ENCODE measurements at places on chromosomes 6 and 20.
A peak's percentile ranks its signal among the peaks of the same experiment; 100 is the strongest.

GRCh38 chr6:99495466-99495865 lies 19.8 kb downstream of the USP45 start:
- DNase-seq: no peak

- DNase-seq: no peak
Measured at GRCh38 chr20:62331347-62331746, 28.6 kb downstream of the ADRM1 start.

DNA sequence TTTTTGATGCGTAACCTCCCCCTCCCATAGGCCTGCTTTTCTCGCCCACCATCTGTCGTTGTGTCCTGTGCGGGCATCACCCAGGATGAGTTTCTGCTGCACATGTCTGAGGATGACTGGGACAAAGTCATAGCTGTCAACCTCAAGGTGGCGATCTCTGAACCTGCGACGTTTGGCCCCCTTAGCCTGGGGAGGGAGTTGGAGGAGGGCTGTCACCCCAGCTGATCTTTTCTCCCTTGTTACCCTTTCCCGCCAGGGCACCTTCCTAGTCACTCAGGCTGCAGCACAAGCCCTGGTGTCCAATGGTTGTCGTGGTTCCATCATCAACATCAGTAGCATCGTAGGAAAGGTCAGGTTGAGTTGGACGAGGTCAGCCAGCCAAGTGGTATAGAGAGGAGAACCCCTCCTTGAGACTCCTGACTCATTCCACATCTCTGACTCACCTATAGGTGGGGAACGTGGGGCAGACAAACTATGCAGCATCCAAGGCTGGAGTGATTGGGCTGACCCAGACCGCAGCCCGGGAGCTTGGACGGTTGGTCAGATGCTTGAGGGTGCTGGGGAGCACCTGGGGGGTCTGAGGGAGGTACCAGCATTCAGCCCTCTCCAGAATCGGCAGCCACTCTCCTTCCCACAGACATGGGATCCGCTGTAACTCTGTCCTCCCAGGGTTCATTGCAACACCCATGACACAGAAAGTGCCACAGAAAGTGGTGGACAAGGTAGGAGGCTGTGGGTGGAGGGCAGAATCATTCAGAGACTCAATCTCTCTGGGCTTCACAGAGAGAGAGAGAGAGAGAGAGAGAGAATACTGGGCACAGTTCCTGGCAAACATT lies 954 bp downstream of the HSD17B8 start:
- DNase-seq: peak; percentile 42

DNA sequence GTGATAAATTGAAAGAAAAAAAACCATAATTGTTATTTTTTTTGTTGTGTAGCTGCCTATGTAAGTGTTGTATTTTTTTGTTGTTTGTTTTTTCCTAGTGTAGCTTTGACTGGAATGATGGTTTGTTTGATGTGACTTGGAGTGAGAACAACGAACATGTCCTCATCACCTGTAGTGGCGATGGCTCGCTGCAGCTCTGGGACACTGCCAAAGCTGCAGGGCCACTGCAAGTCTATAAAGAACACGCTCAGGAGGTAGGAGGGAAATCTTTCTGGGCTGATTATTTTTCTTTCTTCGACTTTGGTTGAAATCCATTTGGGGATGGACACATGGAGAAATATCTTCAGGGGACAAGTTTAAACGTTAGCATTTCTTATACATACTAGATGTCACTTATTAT lies 3.8 kb downstream of the PEX7 start:
- DNase-seq: no peak

DNA sequence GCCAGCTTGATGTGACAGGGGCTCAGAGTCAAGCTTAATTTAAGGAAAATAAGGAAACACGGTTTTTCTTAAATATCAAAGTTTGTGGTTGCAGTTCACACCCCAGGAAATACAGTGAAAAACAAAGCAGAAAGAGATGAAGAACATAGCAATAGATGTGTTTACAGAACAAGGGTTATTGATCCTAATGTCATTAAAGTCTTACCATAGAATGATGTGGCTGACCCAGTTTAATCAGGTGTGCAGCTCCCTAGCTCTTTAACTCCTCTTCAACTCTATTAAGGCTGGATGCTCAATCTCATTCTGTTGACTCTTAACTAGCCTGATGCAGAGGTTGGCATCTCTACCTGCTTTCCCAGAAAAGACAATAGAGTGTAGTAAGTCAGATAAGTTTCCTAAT lies 7.5 kb upstream of the GTF3C6 start:
- DNase-seq: no peak

DNA sequence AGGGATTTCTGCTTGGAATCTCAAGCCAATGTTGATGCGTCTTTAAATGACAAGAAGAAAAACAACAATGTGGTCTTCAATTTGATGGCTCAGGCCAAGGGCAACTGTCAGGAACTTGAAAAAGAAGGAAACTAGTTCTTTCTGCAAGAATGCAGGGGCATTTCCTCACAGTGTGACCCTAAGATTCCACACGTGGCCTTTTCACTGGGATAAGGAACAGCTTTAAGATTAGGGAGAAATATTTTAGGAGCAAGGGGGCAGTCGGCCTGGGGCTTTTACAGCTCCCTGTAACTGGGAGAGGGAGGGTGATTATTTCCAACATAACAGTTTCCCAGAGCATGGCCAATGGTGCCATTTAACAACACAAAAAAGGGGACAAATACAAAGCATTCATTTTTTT lies 39.4 kb upstream of the MRPS10 start:
- DNase-seq: no peak

DNA sequence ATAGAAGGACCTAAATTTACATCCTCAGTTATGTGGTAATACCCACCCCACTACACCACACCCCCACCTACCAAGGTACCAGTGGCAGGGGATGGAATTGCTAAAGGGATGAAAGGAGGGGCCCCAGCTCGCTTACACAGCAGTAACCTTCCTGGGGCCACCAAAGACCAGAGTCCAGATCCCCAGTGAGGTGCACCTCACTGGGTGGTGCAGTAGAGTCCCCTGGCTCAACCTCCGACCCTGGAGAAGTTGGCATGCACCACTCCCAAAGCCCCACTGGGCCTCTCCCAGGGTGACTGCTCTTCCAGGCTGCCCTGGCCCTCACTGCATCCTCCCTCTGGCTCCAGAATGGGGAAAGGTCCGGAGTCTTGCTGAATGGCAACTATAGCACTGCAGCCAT lies 816 bp downstream of the UNC5CL start:
- DNase-seq: no peak

DNA sequence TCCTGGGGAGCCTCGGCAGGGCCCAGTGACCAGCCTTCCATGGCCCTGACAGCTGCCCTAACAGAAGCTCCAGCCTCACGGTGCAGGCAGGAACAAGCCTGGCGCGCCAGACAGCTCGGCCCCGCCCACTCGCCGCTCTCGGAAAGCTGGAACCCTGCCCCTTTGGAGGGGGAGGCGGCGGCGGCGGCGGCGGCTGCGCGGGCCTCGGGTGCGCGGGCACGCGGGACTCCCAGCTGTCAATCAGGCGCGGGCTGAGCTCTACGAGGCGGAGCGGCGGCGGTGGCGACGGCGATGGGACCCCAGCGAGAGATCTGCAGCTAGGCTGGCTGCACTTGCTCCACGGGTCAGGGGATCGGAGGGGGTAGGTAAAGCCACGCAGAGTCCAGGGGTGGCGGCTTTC lies at the start of gene NRSN1:
Gene NRSN1 (plus strand): TSS at position 236 of the 400 bp plus-strand sequence. CDS start 8,113 bp downstream, outside the sequence.
- peak; percentile 92 for DNase-seq

- DNase-seq: no peak
Measured at GRCh38 chr6:128471907-128472306, 48.5 kb downstream of the PTPRK start.

DNA sequence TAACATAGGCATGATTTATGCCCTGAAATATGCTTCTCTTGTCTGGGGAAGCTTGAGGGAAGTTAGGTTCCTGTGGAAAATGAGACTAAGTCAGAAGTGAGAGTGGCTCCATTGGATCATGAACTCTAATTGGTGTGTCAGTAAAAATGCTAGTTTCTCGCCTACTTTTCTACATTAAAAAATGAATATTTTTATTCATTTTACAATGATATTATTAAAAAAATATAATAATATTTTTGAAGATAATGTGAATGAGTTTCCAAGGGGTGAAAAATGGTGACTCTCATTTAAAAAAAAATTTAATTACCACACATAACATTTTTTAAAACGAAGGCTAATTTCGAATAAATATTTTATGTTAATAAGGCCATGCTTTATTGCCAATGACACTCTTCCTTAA lies 84.2 kb downstream of the HIVEP1 start:
- DNase-seq: no peak

GRCh38 chr20:3224681-3225421 lies 14.1 kb downstream of the SLC4A11 start:
- DNase-seq: no peak

DNA sequence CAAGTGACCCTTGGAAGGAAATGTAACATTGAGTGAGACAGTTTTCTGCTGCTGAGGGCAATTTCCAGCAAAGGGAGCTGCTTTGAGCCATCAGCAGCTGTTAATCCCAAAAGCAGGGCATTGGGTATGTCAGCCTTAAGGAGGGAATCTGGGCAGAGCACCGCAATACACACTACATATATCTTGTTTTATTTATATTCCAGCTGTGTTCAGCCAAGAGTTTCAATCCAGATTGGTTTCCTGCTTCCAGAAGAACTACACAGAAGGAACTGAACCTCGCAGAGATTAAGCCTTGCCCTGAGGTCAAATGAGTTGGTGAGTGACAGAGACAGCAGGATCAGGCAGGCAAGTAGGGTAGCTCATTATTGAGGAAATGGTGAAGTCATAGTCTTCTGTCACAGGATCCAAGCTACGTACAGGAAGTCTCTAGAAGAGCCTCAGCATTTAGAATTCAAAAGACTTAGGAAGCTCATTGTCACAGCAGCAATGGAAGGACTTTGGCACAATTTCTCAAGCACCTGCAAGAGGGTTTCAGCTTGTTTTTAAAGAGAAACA lies 109.9 kb upstream of the HEY2 start:
- no peak for DNase-seq

DNA sequence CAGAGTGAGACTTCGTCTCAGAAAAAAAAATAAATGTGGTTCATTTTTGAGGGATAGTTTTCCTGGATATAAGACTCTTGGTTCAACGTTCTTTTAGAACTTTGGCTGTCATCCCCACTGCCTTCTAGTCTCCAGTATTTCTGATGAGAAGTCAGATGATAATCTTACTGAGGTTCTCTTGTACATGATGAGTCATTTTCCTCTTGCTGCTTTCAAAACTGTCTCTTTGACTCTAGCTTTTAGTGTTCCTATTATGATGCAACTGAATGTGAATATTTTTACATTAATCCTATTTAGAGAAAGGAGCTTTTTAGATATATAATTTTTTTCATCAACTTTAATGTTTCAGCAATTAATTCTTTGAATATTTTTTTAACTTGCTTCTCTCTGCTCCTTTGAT lies 46.0 kb upstream of the OR14J1 start:
- DNase-seq: no peak

DNA sequence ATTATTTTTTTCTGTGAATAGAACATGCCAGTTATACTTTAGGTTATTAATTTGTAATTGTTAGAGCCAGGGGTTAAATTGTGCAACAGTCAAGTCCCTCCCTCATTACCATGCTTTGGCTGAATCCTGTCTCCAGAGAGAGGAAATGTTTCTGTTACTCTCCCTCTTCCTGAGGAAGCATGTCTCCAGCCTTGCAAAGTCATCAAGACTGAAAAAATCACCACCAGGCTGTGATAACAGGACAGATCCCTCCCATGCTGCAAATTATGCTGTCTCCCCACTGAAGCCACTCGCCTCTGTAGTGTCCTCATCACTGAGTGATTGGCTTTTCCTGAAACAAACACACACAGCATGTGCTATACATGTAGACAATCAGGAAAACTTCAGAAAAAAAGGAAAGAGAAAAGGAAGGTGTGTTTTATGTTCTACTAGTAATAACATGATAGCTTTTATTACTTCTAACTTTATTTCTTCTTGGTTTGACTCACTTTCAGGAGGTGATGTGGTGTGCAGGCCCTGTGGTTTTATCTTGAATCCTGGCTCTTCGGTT lies 290.0 kb upstream of the JAG1 start:
- DNase-seq: no peak

DNA sequence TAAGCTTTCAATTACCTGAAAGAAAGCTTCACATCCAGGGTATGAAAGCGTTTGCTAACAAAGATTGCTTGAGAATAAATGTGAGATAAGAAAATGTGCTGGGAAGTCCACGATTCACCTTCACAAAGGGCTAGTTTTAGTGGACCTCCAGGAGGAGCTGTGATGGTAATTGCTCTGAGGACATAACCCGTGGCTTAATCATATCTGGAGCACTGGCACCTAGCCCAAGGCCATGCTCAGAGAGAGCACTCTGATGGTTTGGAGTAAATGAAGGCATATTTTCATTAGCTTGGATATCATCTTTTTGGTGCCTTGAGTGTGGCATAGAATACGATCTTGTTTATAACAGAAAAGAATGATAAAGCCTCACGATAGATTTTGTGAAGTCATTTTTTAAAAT lies 46.9 kb upstream of the BACH2 start:
- DNase-seq: peak; percentile 20

GRCh38 chr20:3753098-3753497 lies 14.5 kb downstream of the ADISSP start:
- peak; percentile 82 for DNase-seq

DNA sequence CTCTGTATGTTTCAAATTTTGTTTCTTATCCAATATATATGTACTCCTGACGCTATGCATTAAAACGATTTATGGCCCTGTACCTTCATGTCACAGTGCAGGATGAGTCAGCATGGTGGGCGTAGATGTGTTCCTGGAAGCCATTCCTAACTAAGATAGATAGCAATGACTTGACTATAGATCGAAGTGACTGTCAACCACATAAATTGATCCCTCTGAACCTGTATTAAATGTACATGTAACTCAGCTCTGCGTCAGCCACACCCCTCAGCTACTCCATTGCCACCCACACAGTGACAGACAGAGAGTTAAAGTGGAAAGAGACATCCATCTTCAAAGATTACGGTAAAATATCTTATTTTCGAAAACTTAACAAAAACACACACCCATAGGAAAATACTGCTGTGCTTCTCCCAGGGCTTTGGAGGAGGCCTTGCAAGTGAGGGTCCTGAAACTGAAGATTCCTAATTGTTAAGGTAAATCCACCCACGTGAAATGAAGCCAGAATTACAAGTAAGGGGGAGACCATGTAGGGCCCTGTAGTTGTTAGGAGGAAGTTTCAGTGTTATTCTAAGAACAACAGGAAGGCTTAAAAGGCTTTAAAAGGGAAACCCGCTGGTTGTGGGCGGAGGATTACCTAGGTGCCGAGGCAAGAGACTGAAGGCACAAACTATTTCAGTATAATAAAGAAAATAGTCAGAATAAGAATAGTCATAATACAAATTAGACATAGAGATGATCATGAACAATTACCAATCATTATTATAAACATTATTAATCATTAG lies 10.3 kb upstream of the RAD21L1 start:
- no peak for DNase-seq

DNA sequence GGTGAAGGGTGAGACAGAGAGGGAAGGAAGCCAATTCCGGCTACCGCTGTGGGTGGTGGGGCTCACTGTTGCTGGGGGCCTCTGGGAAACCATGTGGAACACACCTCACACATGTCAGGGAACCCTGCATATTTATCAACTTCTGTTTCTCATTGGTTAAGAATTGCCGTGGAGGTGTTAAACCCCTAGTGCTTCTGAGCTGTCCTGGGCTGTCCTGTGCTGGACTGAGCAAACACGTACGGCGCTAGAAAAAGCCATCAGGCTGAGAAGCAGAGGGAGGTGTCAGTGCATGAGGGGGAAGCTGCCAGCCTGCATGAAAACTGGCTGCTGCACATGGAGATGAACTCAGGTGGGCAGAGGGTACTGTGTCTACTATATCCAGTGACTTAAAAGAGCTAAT lies 103.9 kb upstream of the JAG1 start:
- no peak for DNase-seq
